ENCODE measurements at places on chromosomes 6 and 20.

GRCh38 chr6:20572940-20573339 lies 38.7 kb downstream of the CDKAL1 start:
- DNase-seq = no peak

GRCh38 chr20:63771046-63771707 lies 31.6 kb downstream of the SLC2A4RG start:
- no peak for DNase-seq

GRCh38 chr6:33846226-33846625 lies 42.4 kb upstream of the MLN start:
- DNase-seq = no peak

- DNase-seq = no peak
Measured at GRCh38 chr20:59458645-59459044, 145.7 kb upstream of the PHACTR3 start.

DNA sequence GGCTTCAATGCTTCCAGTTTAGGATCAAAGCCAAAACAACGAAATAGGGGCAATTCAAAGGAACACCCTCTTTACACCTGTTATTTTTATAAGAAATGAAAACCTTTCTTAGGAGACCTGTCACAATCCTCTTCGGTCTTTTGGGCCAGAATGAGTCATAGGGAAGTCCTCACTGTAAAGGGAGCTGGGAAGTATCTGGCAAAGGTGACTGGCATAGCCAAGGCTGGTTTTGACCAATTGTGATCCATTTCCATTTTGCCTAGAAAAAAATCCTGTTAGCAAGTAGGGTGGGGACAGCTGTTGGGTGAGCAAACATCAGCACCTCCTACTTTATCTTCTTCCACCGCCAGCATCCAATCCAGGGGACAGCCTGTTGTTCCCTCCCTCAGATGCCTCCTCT lies 343.2 kb upstream of the SULF2 start:
- no peak for DNase-seq

GRCh38 chr6:28725890-28726348 lies 197.9 kb downstream of the TRIM27 start:
- no peak for DNase-seq

- DNase-seq = no peak
Measured at GRCh38 chr20:13423472-13424173, 202.5 kb downstream of the ISM1 start.

- no peak for DNase-seq
Measured at GRCh38 chr6:106159531-106159940, 73.4 kb downstream of the PRDM1 start.

GRCh38 chr6:132333639-132334520 lies 67.4 kb downstream of the MOXD1 start:
- DNase-seq = no peak

DNA sequence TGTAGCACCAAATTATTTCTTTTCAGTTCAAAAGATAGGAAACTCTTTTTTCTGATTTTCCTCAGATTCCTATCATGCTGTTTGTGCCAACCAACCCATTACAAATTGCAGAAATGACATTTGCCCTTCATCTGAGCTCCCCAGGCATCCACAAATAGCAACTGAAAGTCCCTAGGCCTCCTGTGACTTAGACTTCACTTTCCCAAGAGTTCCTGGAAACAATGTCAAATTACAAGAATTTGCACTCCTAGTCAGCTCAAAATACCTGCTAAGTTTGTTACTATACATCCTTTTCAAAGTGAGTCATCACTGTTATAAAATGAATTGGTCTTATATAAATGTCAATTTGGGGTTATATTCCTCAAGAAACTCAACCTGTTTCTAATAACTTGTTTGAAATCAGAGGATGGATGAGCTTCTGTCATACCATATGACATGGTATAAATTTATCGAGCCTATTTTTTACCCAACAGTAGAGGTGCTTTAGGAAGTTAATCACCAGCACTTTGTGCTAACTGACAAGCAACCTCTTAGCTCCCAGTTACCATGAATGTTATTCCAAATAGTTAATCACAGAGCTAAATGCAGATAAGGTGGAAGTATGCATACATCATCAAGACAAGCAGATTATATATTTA lies 256.5 kb downstream of the HACE1 start:
- DNase-seq = no peak

All from forelimb muscle (tissue), 1 donor.